Thoracic aorta (tissue), 2 donors: ENCODE measurements at places on chromosomes 3 and 15.

DNA sequence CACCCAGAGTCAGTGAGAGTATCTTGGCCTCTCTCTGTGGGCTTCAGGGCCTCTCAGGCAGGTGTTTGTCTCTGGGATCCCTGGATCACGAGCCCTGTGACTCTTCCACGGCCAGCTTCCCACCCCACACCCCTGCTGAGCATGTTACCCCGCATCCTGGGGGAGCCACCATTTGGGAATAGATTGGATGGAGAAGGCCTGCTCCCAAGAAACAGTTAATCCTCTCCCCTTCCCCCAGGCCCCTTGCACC, 15.5 kb upstream of the SRP14 start:
- no peak for DNase-seq

DNA sequence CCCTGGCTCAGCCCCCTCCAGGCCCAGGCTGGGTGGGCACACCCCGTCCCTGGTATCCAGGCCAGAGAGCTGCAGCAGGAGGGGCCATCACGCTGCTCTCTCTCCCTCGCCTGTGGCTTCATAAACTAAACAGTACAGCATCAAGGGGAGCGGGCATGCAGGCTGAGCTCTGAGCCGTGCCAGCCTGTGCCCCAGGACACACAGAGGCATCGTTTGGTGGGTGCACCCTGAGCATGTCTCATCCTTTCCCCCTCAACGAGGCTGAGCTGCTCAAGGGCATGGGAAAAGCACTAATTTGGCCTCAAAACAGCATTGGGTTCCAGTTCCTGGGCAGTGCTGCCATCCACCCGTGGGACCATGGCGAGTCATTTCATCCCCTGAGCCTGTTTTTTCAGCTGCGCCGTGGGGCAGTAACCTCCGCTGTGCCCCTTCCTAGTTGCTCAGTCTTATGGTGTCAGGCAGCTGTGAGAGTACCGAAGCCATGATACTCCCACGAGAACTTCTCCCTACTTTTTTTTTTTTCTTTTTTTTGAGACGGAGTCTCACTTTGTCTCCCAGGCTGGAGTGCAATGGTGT, 79.6 kb downstream of the CPN2 start:
- DNase-seq = no peak

- no peak for DNase-seq
Observed at GRCh38 chr15:51004103-51004551, 90.6 kb downstream of the TNFAIP8L3 start.

- no peak for DNase-seq
Observed at GRCh38 chr15:29270169-29270955, 740 bp upstream of the NSMCE3 start.

DNA sequence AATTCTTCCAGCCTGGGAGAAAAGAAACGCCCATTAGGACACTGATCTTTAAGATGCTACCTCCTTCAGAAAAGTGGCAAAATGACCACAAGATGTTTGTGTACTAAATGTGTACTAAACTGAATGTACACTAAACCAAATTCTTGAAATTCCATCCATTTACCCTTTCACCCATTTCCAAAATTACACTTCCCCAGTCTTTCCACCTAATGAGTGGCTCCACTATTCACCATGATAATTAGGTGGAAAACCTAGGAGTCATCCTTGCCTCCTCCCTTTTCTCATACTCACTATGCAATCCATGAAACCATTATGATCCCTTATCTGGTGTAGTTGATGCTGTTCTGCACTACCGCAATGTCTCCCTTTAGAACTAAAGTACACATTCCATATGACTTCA, 452.1 kb upstream of the THBS1 start:
- no peak for DNase-seq

GRCh38 chr3:33433843-33434242, 6.4 kb downstream of the UBP1 start:
- DNase-seq = no peak

DNA sequence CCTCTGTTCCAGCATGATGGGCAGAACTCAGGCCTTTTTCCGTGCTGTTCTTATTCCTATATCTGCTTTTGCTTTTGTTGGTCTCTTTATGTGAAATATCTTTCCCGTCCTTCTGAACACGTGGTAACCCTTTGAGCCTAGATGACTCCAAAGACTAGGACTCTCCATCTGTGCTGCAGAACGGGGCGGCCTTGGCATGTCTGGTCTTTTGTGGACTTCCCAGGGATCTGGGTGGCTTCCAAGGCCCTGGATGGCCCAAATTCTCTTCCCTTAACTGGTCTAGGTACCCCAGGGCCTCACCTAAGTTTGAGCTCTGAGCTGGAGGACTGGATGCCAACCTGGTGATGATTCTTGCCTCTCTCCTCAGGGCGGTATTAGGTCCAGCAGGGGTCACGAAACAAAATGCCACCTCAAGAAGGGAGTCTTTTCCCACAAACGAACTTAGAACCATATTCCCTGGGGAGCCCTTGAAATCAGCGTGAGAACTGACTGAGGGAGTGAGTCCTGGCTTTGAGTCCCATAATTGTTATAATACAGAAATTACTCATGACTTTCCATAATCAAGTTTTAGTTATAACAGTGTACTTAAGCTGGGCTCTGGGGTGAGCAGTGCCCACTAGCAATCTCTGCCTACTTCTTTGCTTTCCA, 13.8 kb downstream of the TLNRD1 start:
- no peak for DNase-seq

DNA sequence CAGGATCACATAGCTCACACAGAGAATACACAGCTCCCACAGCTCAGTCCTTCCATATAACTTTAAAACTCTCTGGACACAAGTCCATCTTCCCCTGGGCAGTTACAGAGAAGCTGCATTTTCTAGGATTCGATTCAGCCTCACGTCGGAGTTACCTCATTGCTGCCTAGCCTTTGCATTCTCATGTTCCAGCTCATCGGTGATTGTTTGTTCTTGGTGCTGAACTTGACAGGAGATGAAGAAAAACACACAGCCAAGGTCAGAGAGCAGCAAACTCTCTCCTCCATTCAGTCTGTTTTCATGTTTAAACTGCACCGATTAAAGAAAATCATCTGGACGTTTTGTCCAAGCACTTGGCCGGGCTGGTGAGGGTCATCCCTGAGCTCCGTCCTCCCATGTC, 375.5 kb upstream of the CFAP20DC start:
- no peak for DNase-seq

DNA sequence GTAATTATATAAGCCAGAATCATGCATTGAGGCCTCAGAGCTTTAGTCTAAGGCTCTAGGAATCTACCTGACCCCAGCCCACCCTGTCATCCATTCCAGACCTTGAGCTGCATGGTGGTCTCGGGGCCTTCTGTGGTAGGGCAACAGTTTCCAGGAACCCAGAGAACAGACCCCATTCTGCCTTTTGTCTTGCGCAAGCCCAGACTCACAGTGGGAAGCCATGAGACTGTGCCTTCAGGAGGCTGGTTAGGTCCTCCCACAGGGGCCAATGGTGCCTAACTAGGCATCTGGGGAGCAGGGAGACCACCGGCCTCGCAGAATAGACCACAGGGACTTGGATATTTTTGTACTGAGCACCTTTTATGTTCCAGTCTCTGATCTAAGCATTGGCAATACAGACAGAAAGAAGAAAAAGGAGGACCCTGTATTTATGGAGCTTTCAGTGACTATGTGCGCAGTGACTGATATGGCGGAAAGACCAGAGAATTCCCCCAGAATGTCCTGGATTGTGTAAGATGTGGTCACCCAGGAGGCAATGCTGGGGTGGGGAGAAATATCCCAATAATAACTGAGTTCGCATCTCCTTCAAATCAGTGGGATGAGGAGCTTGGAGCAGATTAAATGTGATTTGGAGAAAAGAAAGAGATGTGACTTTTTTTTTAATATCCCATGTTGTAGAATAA, 40.1 kb downstream of the MCF2L2 start:
- no peak for DNase-seq

DNA sequence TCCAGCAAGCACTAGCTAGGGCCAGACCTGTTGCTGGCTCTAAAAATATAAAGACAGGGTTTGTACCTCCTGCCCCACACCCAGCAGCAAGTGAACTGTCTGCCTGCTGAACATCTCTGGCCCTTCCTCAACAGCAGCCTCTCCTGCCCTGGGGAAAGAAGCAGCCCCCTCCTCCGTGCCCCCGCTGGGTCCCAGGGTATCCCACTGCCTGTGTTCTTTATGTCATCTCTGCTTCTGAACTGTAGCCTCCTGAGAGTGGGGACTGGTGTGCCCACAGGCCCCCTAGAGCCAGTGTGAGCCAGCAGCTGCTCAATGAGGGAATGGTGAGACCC, 54.5 kb downstream of the ACAD9 start:
- no peak for DNase-seq

- DNase-seq = no peak
Observed at GRCh38 chr3:52303811-52304210, 12.3 kb upstream of the DNAH1 start.

GRCh38 chr3:114089675-114090074, 33.1 kb downstream of the QTRT2 start:
- no peak for DNase-seq

GRCh38 chr3:58155838-58156237, 54.9 kb downstream of the DNASE1L3 start:
- DNase-seq = no peak

- DNase-seq = no peak
Observed at GRCh38 chr3:45139372-45140140, 6.6 kb downstream of the CDCP1 start.

DNA sequence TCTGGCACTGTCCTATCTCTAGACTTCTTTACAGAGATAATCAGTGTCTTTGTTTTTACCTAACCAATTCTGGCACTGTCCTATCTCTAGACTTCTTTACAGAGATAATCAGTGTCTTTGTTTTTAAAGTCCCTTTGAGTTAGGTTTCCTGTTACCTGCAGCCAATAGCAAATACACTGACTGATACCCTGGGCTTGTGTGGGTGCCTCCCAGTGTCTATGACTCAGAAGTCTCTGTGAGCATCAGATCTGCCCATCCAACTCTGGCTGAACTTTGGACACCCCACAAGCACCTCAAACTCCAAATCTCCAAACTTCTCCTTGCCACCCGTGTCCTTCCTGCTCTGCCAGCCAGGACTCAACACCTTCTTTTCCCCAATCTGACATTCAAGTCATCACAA, 30.4 kb downstream of the SLC41A3 start:
- DNase-seq = no peak

- DNase-seq = no peak
Observed at GRCh38 chr3:127042634-127043033, 59.7 kb downstream of the PLXNA1 start.

DNA sequence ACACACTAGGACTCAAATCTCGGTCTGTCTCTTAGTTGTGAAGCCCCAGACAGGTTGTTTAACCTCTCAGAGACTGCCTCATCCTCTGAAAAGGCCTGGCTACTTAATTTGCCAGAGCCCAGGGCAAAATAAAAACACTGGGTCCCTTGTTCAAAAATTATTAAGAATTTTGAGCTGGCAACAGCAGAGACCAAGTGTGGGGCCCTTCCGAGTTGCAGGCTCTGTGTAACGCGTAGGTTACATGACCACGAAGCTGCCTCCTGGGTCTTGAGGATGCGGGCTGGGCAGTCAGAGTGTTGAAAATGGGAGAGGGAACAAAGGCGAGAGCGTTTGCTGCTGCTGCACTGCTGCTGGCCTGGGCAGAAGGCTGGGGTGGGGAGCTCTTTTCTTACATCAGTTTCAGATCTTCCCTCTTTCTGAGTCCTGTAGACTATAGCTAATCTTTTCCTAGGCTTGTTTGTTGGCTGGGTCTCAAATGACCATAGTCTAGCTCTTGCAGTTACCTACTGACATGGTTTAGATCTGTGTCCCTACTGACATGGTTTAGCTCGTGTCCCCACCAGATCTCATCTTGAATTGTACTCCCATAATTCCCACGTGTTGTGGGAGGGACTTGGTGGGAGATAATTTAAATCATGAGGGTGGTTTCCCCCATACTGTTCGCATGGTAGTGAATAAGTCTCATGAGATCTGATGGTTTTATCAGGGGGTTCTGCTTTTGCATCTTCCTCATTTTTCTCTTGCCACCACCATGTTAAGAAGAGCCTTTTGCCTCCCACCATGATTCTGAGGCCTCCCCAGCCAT, 49.9 kb downstream of the CLEC3B start:
- DNase-seq = no peak

- DNase-seq = no peak
Observed at GRCh38 chr15:55218056-55218455, 21.3 kb upstream of the RSL24D1 start.

DNA sequence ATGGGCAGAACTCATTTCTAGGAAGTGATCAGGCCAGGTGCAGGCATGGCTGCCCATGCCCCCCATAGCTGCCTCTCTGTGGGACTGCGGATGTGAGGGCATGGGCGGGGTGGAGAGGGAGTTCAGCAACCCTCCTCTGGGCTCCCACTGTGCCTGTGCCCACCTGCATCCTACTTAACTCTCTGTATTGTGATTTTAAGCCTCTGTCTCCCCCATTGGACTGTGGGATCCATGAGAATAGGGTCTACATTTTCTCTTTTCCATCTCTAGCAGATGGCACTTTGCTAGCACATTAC, 194.3 kb downstream of the CHST2 start:
- no peak for DNase-seq

- no peak for DNase-seq
Observed at GRCh38 chr3:19075037-19075436, 73.3 kb upstream of the KCNH8 start.

- no peak for DNase-seq
Observed at GRCh38 chr15:39721893-39722292, 60.7 kb downstream of the FSIP1 start.

DNA sequence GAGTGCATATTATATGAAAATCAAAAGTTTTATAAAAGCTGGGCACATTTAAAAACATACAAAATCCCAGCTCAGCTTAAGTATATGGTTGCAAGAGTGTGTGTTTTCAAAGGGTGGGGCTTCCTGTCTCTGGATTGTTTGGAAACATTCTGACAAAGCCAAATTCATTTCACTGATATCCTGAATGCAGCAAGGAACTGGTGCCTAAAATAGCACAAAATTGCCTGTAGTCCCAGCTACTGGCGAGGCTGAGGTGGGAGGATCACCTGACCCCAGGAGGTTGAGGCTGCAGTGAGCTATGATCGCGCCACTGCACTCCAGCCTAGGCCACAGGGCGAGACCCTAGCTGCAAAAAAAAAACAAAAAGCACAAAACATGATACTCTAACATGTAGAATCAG, 13.0 kb upstream of the TJP1 start:
- DNase-seq = no peak

DNA sequence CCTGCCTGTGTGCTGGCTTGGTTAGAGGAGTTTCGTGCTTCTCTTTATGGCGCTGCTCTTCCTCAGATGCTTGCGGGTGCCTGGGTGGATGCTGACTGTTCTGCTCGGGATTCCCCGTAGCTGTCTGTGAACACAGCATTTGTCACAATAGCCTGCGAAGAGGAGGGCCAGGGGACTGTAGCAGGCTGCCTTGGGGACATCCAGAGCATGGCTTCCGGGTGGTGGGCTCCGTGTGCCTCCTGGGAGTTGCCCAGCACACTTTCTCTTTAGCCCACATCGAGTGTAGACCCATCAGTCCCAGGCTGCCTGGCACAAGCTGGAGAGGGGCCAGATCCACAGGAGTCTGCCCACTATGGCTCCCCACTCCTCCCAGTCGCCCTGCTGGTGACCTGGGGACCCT, 22.4 kb downstream of the LRRK1 start:
- DNase-seq = no peak

- DNase-seq = no peak
Observed at GRCh38 chr3:30667280-30667651, 60.9 kb downstream of the TGFBR2 start.
